ENCODE measurements at places on chromosomes 16 and 17. TPM values are rescaled to one million over a fixed set of nuclear protein-coding genes. Genes with fewer than 3 reads are reported as not detected.

DNA sequence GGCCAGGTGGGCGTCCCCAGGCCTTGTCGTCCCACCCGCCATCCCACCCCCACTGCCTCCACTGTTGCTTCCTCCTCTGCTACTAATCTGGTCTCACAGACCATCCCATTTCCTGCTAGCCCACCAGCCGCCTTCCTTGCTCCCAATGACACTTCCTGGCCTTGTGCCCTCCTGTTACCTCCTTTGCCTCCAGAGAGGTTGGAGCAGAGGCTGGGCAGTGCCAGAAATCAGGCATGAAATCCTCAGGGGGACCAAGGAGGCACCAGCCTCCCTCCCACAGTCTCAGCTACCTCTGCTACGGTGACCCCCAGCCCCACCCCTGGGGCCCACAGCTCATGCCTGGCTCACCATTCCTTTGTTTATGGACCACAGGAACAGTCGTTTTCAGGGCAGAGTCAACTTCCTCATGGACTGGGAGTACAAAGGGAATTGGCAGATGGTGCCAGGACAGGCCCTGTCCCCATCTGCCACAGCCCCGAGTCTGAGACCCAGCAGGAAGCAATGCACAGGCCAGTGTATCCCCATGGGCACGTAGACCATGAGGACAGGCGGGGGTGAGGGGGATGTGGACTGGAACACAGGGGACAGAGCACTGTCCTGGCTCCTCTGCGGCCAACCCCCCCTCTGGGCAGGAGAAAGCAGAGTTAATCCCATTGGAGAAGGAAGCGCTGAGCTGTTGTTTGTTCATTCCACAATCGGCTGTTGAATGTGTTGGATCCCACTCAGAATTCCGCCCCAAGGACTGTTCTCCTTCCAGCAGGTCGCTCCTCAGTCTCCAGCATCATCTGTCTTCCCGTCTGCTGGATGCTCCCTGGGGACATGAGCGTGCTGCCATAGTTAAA is 2.2 kb upstream of the CDH5 start:
- DNase-seq: no peak

- no peak for DNase-seq
Measured at GRCh38 chr16:81465375-81465943, 20.9 kb downstream of the CMIP start.

GRCh38 chr17:38441429-38442061 is 13.3 kb downstream of the ARHGAP23 start:
- DNase-seq: no peak

The TPSD1 gene
- total RNA-seq: not detected

DNA sequence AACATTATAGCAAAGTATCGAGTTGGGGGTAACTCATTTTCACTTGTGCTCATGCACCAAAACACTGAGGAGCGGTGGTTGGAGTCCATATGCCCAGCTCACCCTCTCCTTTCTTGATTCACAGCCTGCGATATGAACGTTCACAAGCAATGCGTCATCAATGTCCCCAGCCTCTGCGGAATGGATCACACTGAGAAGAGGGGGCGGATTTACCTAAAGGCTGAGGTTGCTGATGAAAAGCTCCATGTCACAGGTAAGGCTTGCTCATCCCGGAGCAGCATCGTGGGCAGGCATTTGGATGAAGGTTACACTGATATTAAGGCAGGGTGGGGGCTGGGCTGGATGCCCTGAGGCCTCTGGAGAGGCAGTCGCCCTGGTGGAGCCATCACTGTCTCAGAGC is 189.7 kb upstream of the CACNG5 start:
- no peak for DNase-seq

The SPSB3 gene
- total RNA-seq: 14.8 TPM

The NPIPB6 gene
- 0.57 TPM for total RNA-seq

- DNase-seq: no peak
Measured at GRCh38 chr16:79247386-79247785, 353.2 kb downstream of the MAF start.

The SYNGR3 gene
- 1.3 TPM for total RNA-seq

DNA sequence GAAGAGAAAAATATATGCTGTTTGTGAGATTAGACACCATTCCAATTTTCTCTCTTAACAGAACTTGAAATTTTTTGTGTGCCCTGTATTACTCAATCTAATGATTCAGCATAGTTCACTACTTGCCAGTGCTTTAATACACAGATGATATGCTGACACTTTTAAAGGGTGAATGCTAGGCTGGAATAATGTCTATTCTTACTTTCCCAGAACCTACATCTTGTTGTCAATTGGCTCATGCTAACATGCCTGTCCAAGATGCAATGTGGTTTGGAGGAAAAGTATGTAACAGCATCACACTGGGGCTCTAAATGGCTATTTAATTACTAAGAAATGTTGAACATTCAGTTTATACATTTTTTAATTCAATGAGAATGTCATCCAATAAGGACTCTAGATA is 7.6 kb upstream of the MAP2K6 start:
- no peak for DNase-seq

GRCh38 chr16:1782408-1783264 is at the start of the genes NUBP2 and SPSB3:
TSS of gene NUBP2 (plus strand) at chr16:1782960. CDS start at chr16:1783021, 61 bp downstream.
TSS of gene SPSB3 (minus strand) at chr16:1782571. CDS start at chr16:1781483, 1,088 bp downstream.
- peak; percentile 100 for DNase-seq

The SLC6A4 gene
- total RNA-seq: not detected

GRCh38 chr17:55571095-55571494 is 59.8 kb upstream of the SMIM36 start:
- DNase-seq: no peak

DNA sequence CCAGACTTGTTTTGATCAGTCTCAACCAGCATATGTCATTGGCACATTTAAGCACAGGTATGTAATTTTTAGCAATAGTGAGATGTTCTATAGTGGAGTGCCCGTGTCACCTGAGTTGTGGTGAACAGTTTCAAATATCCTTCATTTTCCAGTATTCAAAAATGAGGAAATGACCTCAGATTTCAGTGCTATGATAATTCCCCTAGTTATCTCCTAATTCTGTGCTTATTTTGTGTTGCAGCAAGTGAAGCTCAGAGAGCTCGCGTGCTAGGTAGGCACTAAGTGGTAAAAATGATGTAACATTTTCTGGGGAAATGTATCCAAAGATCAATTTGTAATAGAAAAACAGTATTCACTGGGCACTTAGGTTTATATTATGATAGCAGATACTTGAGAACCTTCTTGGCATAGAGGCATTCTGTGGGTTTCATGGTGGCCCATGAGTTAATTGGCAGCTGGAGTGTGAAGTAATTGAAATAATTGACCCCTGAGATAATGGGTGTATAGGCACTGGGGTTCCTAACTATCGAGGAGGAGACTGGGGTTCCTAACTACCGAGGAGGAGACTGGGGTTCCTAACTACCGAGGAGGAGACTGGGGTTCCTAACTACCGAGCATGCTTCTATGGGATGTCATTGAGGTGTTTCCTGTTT is 159.1 kb downstream of the PRKCA start:
- no peak for DNase-seq

The TMIGD1 gene
- not detected for total RNA-seq

The SLC16A5 gene
- 20.8 TPM for total RNA-seq
